ENCODE measurements at places on chromosomes 16 and 17.

GRCh38 chr16:75481475-75481874, 13.8 kb downstream of the CHST6 start:
- DNase-seq: no peak

GRCh38 chr16:77790009-77790372, 1.6 kb downstream of the VAT1L start:
- DNase-seq: no peak

- DNase-seq: no peak
These were observed 82.4 kb downstream of the WNT3 start for GRCh38 chr17:46736100-46736499.

- peak; percentile 44 for DNase-seq
These were observed 24.0 kb upstream of the SSTR5 start for GRCh38 chr16:1048442-1049112.

DNA sequence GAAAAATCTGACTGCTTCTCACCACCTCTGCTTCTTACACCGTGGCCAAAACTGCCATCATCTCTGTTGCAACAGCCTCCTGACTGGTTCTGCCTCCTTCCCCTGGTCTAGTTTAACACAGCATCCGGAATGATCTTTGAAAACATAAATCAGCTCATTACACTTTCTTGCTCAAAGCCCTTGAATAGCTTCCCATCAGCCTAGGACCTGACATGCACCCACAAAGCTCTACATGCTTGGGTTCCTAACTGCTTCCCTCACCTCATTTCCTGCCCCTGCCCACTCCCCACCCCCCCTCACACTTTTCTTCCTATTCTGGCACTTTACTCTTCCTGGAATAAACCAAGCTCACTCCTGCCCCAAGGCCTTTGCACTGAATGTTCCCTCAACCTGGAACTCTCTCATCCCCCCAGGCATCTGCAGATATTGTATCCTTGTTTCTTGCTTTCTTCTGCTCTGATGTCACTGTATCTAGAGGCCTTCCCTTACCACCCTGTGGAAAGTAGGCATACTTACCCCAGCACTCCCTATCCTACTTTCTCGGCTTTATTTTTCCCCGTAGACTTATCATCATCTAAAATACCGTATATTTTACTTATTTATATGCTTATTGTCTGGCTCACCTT, 112.4 kb downstream of the FTO start:
- DNase-seq: no peak

- no peak for DNase-seq
These were observed 33.9 kb downstream of the NGFR start for GRCh38 chr17:49528966-49529365.

GRCh38 chr16:19923396-19923795, 38.7 kb upstream of the GPRC5B start:
- no peak for DNase-seq

GRCh38 chr17:27541301-27542023, 85.2 kb downstream of the KSR1 start:
- DNase-seq: no peak

DNA sequence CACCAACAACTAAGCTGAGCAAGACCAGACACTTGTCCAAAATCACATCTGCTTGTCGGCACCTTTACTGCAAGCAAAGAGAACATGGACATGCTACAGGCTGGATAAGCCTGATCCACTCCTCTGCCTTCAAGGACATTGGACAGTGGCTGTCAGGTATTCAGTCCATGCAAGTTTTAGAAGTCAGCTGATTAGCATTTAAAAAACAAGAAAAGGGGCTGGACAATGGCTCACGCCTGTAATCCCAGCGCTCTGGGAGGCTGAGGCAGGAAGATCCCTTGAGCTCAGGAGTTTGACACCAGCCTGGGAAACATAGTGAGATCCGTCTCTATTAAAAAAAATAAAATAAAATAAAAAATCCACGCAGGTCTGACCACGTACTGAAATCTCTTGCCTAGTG, 20.3 kb downstream of the PARN start:
- no peak for DNase-seq

DNA sequence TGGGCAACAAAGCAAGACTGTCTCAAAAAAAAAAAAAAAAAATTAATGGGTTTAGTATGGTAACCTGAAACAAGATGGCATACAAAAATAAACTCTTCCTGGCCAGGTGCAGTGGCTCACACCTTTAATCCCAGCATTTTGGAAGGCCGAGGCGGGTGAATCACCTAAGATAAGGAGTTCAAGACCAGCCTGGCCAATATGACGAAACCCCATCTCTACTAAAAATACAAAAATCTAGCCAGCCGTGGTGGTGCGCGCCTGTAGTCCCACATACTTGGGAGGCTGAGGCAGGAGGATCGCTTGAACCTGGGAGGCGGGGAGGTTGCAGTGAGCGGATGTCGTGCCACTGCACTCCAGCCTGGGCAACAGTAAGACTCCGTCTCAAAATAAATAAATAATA, 55.7 kb downstream of the PAFAH1B1 start:
- DNase-seq: no peak

- no peak for DNase-seq
These were observed 56.6 kb downstream of the TENT4B start for GRCh38 chr16:50209546-50210265.

GRCh38 chr17:68034452-68034776, 1.1 kb upstream of the KPNA2 start:
- DNase-seq: no peak

DNA sequence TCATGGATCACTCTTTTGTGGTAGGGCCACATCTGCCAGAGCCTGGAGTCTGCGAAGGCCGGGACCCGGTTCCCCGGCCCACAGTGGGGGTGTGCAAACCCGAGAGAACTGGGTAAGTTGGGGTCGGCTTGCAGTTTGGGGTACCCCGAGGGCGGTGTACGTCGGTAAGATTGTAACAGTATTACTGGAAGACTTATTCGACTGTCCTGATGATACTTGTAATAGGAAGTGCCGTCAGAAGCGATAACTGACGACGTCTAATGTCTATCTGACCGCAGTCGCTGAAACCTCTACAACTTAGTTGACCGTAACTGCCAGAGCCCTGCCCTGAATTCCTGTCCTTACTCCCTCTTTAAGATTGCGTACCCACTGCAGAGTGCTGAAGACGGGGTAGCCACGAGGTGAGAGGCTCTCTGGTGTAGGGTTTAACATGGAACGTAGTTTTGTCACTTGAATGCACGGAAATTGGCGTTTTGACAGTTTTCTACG, 24.0 kb downstream of the TRPV2 start:
- no peak for DNase-seq

DNA sequence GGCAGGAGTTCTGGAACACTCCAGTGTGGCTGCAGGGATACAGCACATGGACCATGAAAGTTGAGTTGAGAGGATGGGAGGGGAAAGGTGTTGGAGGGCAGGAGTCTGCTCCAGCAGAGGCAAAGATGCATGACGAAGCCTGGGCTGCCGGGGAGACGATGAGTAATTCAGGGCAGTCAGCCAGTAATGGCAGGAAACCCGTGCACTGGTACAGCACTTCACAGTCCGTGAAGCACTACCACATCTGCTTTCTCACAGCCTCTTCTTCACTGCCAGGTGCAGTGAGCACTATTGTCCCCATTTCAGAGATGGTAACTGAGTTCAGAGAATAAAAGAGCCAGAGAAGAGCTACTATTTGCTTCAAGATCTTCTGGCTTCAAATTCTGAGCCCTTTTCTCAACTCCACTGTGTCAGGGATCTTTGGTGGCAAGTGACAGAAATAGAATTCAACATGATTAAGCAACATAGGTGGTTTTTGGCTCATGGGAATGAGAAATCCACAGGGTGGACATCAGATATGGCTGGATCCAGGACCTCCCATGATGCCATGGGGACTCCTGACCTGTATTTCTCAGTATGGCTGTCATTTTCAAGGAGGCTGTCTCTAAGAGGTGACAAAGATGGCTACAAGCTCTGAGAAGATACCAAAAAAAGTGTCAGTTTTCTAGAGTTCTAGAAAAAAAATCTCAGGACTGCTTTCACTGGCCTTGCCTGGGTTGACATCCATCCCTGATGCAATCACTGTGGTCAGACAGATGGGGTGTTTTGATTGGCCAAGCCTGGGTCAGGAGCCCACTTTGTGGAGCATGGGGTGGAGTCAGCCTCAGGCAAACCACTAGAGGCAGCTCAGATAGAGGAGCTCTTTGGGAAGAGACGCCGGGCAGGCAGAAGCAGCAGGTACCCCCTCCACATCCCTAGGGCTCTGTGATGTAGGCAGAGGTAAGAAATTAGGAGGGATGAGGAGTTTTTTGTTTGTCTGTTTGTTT, 24.7 kb downstream of the IL21R start:
- DNase-seq: peak; percentile 60

- no peak for DNase-seq
These were observed 15.8 kb downstream of the RIPOR1 start for GRCh38 chr16:67544329-67544841.

DNA sequence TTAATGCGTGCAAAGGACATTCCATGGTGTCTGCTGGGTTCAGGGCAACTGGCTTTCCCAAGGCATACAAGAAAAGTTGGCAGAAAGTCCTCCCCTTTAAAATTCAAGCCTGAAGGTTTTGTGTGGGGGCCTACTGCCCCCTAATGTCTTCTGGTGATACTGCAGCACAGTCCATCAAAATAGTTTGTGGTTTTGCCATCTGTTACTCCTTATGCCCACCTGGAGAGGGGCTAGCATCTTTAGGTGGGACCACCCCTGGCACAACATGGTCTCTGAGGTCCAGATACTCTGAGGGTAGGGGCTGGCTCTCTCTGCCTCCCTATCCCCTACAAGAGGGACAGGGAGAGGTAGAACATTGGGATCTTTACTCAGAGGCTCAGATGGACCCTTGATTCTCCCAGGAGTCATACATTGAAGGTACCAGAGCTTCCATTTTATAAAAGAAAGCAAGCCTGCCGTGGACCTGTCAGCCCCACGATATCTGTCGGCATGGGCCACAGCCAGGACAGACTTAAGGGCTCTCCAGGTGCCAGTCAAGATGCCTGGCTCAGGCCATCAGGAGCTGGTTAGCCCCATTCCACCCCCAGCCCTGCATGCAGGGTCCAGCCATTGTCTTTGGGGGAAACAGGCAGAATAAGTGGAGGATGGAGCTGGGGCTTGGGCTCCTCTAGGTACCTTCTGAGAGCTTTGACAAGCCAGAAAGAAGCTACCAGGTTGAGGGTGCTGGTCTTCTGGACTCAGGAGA, 6.3 kb downstream of the ESRP2 start:
- peak; percentile 63 for DNase-seq

- no peak for DNase-seq
These were observed 14.6 kb upstream of the CNGB1 start for GRCh38 chr16:57985204-57986181.

- no peak for DNase-seq
These were observed 14.9 kb upstream of the HS3ST4 start for GRCh38 chr16:25676820-25677219.

DNA sequence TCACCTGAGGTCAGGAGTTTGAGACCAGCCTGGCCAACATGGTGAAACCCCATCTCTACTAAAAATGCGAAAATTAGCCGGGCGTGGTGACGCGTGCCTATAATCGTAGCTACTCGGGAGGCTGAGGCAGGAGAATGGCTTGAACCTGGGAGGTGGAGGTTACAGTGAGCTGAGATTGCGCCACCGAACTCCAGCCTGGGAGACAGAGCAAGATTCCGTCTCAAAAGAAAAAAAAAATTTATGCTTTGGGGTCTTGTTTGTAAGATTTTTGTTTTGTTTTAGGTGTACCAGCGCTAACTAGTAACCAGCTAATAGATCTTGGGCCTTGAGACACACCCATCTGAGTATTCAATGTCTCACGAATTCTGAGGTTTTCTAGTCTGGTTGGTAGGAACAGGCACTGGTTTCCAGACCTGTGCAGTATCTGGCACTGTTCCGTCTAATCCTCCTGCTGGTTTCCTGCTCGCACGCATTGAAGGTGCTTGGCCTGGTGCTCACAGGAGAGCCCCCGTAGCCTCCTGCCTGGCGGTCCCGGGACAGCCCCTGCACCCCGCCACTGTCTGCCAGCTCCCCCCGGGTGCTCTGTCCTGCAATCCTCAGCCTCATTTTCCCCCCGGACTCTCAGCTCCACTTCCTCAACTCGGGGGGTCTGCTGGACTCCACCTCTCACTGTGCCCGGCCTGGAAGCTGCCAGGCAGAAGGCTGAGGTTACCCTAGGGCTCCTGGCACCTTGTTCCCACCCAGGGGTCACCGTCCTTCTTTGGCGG, 10.6 kb upstream of the DUS1L start:
- no peak for DNase-seq

DNA sequence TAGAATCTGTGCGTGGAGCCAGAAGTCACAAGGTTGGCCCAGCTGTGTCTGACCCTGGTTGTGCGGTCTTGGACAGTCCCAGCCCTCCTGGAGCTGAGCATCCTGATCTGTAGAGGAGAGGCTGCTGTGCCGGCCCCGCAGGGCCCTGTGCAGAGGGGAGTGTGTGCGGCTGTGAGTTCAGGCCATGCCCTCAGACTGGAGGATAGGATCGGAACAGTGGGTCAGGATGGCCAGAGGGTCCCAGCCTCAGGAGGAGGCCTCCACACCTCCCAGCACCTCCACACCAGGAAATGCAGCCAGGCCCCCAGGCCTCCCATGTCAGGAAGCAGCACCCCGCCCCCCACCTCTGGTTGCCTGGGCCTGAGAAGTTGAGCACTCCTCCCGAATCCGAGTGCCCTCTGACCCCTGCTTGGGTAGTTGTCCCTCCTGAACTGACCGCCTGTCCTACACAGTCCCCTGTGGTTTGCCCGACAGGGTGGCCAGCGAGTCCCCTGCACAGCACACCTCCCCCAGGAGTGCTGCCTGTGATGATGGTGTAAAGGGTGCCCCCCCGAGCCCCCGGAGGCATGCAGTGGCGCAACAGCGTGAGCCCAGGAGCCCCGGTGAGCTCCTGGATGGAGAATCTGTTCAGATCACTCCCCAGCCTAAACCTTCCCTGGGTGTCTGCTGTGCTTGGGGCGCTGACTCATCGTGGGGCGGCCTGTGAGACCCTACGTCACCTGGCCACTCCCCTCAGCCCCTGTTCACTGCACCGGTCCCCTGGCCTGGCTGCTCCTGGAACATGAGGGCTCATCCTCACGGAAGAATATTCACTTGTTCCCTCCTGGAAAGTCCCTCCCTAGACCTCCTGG, 285.2 kb downstream of the SEC14L1 start:
- peak; percentile 71 for DNase-seq

DNA sequence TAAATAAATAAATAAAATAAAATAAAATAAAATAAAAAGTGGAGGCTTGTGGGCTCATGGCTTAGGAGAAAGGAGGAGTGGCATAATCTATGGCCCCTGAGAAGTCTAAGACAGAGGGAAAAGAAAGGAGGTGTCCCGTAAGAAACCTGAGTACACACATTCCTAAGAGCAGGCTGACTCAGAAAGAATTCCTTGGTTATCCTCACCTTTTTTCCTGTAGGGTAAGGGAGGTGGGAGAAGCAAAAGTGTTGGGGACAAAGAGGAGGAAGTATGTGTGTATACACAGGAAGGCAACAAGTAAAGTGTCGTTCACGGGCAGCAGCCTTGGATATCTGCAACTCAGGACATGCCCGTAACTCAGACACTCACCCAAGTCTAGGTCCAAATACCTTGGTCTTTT, 29.3 kb downstream of the MARF1 start:
- no peak for DNase-seq

GRCh38 chr17:59487161-59487873, 78.1 kb upstream of the DHX40 start:
- DNase-seq: no peak

Data from Calu3 (cell line).